ENCODE measurements at places on chromosomes 1 and 21.

DNA sequence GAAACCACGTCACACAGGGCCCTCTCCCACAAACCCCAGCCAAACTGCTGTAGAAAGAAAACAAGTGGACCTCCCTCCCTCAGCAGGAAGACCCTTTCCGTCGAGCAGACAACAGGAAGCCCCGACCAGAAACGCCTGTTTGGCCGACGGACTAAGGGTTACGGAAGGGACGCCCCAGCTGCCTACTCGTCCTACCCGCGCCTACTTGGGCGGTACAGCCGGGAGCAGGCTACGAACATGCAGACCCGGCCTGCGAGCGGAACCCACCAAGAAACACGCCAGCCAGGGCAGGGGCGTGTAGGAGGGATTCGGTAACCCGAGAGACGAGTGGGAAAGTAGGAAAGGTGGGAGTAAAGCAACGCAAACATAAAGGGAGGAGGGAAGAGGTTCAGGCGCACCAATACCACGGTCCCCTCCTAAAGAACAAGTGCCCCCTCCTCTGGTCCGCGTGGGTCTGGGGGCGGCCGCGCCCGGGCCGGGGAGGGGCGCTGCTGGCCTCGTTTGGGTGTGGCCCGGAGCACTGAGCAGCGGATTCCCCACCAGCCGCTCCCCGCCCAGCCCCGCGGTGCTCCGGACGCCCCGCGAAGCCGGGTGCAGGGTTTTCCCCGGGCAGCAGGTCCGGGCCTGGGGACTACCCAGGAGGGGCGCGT lies 450 bp downstream of the S100A10 start:
- DNase-seq: no peak

- DNase-seq: no peak
These were observed 266.3 kb downstream of the RHOU start for GRCh38 chr1:229001467-229002011.

- no peak for DNase-seq
These were observed 39.0 kb downstream of the NEXN start for GRCh38 chr1:77927414-77927813.

DNA sequence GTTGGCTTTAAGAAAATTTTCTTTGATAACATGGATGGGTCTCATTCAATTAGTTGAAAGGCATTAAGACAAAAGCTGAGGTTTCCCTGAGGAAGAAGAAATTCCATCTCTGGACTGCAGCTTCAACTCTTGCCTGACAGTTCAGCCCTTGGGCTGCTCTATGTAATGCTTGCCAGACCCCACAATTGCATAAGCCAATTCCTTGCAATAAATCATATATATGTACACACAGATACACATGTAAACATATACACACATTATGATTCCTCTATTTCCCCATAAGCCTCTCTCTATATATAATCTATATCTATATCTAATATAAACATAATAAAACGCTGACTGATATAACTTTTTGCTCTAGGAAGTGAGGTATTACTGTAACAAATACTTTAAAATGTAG lies 301.5 kb upstream of the PRMT6 start:
- no peak for DNase-seq

DNA sequence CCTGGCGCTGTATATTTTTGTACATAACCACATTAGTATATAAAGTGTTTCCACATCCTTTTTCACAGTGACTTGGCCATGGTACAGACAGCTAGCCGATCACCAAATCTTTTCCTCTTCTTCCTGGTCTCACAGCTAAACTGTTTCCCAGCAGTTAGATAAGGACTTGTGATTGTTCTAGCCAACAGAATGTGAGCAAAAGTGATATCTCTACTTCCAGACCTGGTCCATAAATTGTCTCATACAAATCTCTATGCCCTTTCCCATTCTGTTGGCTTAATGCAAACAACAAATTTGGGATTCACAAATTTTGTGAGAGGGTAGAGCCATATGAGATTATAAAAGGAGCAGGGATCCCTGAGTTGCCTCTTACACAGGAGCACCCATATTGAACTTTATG lies 19.5 kb downstream of the PAFAH2 start:
- DNase-seq: no peak

GRCh38 chr1:201648066-201648906 lies 109.4 kb downstream of the NAV1 start:
- DNase-seq: no peak

DNA sequence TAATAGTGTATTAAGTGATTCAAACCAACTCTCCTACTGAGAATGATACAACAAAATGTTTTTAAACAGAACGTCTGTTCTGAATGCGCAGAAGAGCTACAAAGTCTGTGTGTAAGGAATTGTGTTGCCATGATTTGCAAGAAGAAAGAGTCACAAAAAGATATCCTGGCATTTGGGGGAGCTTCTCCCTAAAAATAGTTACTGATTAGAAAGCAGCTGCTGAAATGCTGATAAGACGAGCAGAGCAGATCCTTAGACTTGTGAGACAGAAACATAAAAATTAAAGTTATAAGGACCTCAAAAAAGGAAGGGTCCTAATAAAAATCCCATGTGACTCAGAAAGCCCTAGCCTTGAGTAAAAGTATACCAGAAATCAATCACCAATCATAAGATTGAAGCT lies 54.9 kb upstream of the CRB1 start:
- no peak for DNase-seq

DNA sequence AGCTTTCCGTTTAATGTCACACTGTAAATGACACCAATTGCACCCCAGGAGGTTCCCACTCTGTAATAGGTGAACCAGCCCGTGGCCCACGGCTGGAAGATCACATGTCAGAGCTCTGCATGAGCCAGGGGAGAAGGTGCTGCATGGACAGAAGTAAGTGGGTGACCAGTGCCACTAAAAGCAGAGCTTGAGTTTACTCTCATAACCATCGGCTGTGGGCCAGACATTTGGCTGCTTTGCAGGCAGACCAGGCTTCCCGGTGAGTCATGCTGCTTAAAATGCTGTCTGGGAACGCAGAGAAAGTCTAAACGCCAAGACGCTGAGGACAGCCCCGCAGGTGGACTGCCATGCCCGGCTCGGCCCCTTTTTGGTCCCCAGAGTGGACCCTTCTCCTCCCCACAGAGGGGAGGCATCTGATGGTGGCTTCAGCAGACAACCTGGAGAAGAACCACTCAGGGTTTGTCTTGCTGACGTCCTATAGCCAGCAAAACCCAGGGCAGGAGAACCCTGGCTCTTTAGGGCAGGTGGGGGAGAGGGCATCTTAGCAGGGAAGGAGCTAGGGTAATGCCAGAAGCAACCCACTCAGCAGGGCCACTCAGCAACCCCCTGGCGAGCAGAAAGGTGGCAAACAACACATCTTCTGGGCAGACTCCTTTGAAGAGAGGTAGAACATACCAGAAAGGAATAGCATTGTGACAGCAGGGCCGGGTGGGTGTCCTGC lies 7.3 kb downstream of the KIAA2013 start:
- DNase-seq: peak; percentile 82

- DNase-seq: no peak
These were observed 208.1 kb downstream of the USH2A start for GRCh38 chr1:216215169-216215568.

- no peak for DNase-seq
These were observed 125.5 kb downstream of the CLEC20A start for GRCh38 chr1:178371235-178371634.

DNA sequence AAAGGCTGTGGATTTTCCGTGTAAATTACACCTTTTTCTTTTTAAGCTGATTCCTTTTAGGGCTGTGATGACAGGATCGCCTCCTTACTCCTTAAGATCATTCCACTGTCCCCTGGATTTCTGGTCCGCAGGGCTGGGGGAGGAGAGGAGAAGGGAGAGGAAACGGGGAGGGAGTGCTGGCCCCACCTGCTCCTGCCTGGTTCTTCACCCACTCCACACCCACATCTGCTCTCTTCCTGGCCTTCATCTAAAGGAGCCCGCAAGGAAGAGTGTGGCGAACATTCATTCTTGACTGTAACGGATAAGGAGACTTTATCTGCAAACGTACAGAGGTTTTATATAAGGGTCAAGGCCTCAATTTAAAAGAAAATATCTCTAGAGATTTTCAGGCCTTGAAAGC lies 242.0 kb downstream of the RHOU start:
- DNase-seq: no peak

DNA sequence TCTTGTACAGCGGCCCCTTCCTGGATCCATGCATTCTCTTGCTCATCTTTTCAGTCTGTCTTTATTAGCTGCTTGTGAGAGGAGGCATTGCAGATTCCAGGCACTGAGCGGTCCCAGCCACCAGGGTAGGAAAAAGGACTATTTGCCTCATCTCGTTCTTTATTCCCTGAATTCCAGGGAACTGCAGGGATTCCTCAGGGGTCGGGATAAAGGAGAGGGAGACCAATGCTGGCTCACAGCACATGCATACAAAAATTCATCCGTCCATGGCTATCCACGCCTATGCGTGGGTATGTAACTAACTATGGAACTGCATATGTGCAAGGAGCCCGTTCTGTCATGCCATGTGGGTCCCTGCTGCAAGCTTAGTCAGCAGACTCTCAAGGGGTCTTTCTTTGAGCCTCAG lies 879 bp upstream of the PLPPR5 start:
- DNase-seq: no peak

GRCh38 chr1:22104094-22104493 lies 38.8 kb downstream of the WNT4 start:
- DNase-seq: no peak

GRCh38 chr21:37358397-37358796 lies 8.2 kb upstream of the DYRK1A start:
- no peak for DNase-seq

- no peak for DNase-seq
These were observed 91.5 kb downstream of the SPATA46 start for GRCh38 chr1:162285149-162285561.

DNA sequence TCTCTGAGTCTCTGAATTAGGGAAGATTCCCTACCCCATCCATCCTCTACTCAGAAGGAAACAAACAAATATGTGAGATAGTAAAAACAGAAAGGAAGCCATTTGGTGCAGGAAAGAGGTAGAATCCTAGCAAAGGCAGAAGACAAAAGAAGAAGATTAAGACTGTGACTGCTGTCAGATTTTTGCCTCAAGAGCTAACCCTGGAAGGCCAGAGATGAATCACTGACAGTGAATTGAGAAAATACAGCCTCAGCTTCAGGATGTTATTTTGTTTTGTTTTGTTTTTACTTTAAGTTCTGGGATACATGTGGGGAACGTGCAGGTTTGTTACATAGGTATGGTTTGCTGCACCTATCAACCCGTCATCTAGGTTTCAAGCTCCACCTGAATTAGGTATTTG lies 31.7 kb downstream of the DSTYK start:
- DNase-seq: no peak

DNA sequence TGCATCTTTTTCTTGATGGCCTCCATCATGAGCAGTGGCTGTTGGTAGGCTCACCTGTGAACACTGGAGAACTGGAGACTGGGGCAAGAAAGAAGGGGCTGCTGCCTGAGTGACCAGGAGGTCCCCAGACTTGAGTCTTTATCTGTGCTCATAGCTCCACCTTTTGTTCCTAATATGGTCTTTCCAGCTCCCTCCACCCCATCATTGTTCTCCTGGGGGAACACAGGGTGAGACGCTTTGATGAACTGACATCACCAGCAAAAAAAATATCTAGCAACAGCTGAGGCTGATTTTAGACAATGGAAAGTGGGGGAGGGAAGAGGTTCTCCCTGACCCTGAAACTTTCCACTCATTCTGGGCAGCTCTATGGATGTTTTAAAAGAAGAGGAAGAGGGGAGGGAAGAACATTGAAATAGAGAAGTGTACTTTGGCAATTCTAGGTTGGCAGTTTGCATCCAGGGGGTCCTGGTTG lies at the start of gene TPM3:
TSS of gene TPM3 (minus strand) at position 111 of the 472 bp plus-strand sequence. CDS start at position 29, 82 bp downstream.
- no peak for DNase-seq

DNA sequence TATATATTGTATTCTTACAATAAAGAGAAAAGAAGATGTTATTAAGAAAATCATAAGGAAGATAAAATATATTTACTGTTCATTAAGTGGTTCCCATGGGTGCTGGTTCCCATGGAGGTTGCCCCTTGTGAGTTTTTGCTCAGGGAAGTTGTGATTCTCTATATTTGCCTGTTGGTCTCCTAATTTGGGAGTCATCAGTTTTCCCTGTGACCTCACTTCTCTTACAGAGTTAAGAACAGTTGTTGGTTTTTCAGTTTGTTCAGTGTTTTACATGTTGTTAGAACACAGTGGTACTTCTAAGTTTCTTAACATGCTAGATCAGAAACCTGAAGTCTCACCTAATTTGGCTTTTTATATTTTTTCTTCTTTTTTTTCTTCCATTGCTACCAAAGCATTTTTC lies 109.2 kb downstream of the OSBPL9 start:
- no peak for DNase-seq

DNA sequence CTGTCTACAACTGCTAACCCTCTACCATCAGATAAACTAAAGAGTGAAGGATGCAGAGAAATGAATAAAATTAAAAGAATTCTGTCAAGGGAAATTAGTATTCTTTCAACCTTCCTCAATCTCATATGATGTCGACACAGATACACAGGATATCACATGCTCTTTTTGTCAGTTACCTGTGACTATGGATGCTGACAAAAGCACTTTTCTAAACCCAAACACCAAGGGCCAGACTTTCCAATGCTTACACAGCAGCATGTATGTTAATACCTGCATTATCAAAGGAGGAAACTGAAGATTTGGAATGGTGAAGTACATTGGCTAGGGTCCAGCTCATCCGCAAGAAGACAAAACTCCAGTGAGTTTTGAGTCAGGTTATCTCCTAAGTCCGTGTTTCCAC lies 294.0 kb downstream of the SMYD3 start:
- no peak for DNase-seq

- DNase-seq: no peak
These were observed 89.0 kb downstream of the LIPI start for GRCh38 chr21:14121719-14122118.

DNA sequence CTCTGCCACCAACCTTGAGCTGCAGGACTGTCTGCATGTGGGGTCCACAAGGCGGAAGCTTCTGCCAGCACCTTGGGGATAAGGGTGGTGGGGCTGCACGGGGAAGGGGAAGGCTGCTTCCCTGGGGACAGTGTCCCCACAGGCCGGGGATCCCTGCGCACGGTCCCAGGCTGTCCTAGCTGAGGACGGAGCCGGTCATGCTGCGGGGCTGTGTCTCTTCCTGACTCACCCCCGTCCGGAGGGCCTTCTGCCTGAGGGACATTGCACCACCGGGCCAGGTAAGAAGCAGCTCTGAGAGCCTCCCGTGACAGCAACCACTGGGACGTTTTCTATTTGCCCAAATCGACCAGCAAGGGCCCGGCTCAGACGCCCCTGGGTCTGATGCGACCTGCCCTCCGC lies 29.9 kb downstream of the KRTAP10-1 start:
- no peak for DNase-seq

All from cardiac septum (tissue), 1 donor.